Colonic mucosa (tissue), 4 donors: ENCODE measurements at places on chromosomes 3 and 15.

DNA sequence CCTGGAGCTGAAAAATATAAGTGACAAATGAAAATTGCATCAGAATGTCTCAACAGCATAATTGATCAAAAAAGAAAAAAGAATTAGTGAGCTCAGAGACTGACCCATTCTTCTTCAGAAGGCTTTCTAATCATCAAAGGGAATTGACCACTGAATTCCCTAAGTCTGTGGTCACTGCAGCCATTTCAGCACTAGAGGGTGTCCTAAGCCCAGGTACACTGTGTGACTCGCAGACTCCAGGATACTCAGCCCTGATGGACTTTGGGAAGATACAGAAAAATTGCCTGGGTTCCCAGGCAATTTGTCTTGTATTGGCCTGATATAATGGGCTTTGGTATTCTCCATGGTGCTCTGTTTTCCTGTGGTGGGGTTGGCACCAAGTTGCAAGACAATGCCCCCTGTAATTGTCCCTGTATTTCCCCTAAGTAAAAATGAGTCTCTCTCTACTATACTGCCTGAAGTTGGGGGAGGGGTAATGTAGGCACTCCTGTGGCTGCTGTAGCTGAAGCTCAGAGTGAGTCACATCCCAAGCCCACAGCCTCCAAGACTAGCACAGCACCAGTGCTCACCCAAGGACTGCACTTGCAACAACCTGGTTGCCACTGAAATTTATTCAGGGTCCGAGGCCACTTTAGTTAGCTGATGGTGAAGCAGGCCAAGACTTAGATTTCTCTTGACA, 256.0 kb upstream of the STAC start:
- DNase-seq = no peak

DNA sequence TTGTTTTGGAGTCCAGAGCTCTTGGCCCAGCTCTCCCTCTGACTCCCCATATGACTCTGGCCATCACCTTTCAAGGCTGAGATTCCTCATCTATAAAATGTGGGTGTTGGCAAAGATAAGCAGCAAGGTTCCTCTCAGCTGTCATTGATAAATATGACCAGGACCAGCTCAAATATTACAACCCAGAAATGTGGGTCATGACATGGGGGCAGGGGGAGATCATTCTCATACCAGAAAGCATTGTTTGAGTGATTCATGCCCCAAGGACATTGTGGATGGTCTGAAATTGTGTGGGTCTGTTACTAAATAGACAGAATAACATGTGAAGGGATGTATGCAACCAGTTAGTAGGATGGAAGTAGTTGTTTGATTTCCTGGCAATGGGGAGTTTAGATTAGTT, 13.9 kb downstream of the UPK1B start:
- no peak for DNase-seq

- DNase-seq = peak; percentile 61
Measured at GRCh38 chr15:28082891-28083684, 16.0 kb downstream of the OCA2 start.

GRCh38 chr3:57080171-57080570, 19.7 kb downstream of the SPATA12 start:
- DNase-seq = no peak

GRCh38 chr3:177692304-177692975, 495.2 kb upstream of the TBL1XR1 start:
- DNase-seq = no peak

GRCh38 chr3:97793420-97794019, 28.3 kb upstream of the CRYBG3 start:
- no peak for DNase-seq

DNA sequence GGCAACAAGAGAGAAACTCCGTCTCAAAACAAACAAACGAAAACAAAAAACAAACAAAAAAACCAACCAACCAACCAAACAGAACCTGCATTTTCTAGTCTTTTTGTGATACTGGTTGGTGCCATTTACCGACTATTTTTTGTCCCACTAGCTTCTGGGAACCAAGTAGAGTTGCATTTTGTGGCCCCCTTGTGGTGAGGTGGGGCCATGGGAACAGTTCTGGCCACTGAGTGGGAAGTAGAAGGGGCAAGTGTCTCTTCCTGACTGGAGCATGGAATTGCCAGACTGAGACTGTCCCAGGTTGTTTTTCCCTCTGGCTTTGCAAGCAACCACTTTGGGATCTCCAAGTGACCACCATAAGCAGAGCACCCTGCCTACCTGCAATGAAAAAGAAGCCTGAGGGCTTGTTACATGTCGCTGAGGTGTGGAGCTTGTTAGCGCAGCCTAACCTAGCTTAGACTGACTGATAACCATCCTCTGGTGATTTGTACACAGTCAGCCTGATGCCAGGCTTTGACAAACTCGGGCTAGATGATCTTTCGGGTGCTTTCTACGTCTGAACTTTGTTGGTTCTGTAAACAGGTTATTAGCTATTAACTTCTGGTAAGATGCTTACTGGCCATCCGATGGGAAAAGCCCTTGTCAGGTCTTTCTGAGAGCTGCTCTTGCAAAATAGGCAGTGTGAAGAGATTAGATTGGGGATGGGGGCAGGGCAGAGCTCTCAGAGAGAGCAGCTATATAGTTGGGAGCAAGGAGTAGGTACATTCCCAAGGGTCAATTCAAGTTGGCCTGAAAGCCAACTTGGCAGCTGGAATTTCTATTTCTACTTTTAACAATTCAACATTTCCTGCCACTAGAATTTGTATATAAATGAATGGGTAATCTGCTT, 172.2 kb downstream of the SSR3 start:
- peak; percentile 27 for DNase-seq

- no peak for DNase-seq
Measured at GRCh38 chr3:101796077-101796680, 17.2 kb downstream of the NXPE3 start.

- DNase-seq = peak; percentile 32
Measured at GRCh38 chr3:67292356-67293121, 294.4 kb downstream of the KBTBD8 start.

DNA sequence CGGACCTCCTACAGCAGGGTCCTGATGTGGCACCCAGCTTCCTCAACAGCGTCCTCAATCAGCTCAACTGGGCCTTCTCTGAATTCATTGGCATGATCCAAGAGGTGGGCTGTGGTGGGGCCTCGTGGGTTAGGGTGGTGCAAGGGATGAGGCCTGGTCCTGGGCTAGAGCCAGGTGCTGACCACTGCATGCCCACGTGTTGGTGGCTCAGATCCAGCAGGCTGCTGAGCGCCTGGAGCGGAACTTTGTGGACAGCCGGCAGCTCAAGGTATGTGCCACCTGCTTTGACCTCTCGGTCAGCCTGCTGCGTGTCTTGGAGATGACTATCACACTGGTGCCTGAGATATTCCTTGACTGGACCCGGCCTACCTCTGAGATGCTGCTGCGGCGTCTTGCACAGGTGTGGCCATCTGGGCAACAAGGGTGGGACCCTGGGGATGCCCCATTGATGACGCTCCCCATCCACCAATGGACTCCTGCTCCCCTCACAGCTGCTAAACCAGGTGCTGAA, 3.8 kb downstream of the AMIGO3 start:
- DNase-seq = no peak

- no peak for DNase-seq
Measured at GRCh38 chr3:177929310-177929709, 606.9 kb upstream of the KCNMB2 start.

DNA sequence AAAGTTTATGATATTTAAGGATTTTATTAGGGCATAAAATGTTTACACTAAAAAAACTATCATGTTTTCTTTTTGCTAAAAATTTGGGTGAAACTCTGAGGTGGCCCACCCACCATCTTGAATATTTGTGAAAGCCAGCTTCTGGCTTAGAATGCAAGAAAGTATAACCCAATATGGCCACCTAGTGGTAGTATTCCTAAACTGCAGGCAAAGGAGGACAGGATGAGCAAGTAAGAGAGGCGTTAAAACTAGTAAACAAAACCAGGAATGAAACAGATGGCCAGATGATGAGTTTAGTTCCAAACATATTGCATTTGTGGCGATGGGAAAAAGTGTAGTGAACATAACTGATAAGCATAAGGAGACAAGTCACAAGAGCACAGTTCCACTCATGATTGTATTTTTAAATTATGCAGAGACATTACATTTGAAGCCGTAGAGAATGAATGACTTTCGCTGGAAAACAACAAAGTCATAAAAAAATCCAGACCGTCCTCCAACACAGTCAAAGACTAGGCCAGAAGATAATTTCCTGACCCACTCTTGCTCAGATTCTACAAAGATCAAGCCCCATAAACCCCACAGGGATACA, 103.3 kb upstream of the PRTG start:
- peak; percentile 72 for DNase-seq

GRCh38 chr3:167120828-167121227, 259.3 kb downstream of the ZBBX start:
- no peak for DNase-seq

- no peak for DNase-seq
Measured at GRCh38 chr3:11305509-11305908, 33.3 kb downstream of the ATG7 start.

GRCh38 chr15:101604124-101604874, 47.9 kb downstream of the TM2D3 start:
- DNase-seq = no peak

- no peak for DNase-seq
Measured at GRCh38 chr3:75015280-75015679, 400.8 kb upstream of the CNTN3 start.

DNA sequence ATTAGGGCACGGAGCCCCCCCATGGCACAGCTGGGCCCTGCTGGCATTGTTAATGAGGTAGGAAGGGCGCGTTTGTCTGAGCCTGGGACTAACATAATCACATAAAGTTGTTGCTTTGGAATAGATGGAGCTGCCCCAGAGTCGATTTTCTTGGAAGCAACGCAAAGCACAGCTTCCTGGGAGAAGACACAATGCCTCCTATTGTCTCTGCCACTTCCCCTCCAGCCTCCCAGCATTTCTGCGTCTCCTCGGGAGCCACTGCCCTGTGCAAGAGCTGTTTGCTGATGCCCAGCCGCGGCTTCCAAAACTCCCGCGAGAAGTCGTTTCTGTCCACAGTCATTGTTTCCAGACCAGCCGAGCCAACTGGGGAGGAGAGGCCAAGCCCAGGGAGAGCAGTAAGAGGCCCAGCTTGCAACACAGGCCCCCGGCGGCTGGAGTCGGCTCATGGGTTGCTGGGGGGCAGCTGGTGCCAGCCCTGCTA, 18.1 kb upstream of the ALDH1A3 start:
- DNase-seq = no peak

DNA sequence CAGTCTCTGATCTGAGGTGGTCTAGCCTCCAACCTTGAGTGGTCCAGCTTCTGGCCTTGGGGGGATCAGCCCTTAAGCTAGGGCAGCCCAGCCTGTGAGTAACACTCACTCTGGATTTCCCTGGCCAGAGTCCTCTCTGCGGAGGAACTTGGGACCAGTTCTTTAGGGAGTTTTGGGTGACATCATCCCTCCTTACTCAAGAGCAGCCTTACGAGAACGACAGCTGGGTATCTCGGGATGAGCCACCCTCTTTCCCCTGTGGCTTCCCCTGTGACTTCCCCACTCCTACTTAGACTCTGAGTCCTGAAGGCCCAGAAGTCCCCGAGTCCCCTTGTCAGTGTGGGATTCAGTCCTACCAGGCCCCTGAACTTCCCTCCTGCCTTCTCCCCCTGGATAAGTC, 10.2 kb upstream of the PLXND1 start:
- peak; percentile 39 for DNase-seq

DNA sequence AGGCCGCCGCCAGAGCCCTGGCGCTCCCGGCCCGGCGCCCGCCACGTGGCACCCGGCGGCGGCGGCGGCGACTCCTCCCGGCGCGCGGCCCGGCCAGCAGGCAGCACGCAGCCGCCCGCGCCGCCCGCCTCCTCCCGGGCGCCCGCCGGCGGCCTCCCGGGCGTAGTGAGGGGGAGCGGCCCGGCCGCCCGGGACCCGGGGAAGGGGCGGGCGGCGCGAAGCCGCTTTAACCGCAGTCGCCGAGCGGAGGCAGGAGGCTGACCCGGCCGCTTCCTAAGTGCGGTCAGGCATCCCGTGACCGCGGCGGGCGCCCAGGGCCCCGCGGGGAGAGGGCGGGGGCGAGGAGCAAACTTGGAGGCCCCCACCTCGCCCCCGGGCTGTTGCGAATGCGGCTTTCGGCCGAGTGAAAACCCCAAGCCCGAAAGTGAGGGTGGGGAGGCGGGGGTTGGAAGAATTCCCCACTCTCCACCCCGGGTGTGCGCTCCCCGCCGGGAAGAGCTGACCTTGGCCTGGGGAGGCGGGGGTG, 1.7 kb upstream of the HES1 start:
- no peak for DNase-seq

- no peak for DNase-seq
Measured at GRCh38 chr15:60635507-60636352, 156.8 kb upstream of the ICE2 start.

- no peak for DNase-seq
Measured at GRCh38 chr3:111035316-111035715, 36.3 kb upstream of the NECTIN3 start.

- no peak for DNase-seq
Measured at GRCh38 chr3:181782306-181782954, 70.7 kb downstream of the SOX2 start.

DNA sequence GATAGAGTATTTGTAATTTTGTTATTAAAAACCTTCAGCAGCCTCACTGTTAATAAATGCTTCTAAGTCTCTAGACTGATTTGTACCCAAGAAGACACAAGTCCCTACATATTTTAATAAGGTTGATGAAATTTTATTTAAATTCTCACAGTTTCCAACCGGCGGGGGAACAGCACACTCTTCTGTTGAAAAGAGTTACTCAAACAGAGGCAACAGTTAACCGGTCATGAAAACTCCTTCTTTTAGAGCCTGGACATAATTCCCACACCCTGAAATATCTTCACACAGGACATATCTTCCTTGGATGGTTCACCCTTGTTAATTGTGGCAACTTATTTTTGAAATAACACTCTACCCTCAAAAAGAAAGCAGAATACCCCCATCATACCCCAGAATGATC, 278.8 kb downstream of the FOXP1 start:
- no peak for DNase-seq

- no peak for DNase-seq
Measured at GRCh38 chr3:23712656-23713559, 92.8 kb upstream of the UBE2E1 start.

GRCh38 chr3:178560759-178561158, 24.5 kb downstream of the KCNMB2 start:
- DNase-seq = no peak

DNA sequence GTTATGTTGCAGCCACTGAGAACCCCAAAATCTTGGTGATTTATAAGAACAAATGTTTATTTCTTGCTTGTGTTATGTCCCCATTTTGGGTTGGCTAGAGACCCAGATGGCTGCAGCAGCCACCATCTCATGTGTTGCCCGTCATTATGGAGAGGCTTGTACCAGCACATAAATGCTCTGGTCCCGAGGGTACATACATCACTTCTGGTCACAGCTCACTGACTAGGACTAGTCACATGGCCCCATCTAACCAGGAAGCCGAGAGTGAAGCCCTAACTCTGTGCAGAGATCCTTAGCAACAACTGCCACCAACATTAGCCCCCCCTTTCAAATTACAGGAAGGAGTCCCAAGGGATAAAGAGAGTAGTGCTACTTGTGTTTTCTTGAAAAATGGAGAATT, 25.5 kb upstream of the HACD2 start:
- no peak for DNase-seq

- peak; percentile 14 for DNase-seq
Measured at GRCh38 chr15:68552773-68553172, 26.0 kb upstream of the CORO2B start.
